ENCODE measurements at places on chromosomes 12 and 14.

DNA sequence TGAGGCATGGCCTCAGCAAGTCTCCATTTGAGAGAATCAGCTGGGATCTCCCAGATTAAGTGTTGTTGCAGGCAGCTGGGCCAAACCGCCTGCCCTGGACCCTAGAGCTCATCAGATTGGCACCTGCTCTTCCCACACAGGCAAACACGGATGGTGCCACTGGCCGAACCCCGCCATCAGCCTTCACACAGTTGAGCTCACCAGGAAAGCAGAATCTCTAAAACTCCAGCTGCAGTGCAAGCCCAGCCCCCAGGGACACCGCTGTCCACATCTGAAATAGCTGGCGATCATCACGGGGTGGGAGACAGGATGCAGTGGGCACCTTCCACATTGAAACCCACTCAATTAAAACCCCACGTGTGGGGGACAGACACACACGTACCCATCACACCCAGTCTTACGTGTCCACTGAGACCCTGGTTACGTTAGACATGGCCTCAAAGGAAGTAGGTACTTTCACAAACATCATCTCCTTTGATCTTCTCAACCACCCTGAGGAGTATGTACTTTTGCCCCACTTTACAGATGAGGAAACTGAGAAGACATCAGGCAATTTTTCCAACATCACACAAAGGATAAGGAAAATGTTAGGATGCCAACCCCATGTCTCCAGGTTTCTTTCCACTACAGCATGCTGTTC lies 88.8 kb downstream of the SINHCAF start:
- DNase-seq = no peak

DNA sequence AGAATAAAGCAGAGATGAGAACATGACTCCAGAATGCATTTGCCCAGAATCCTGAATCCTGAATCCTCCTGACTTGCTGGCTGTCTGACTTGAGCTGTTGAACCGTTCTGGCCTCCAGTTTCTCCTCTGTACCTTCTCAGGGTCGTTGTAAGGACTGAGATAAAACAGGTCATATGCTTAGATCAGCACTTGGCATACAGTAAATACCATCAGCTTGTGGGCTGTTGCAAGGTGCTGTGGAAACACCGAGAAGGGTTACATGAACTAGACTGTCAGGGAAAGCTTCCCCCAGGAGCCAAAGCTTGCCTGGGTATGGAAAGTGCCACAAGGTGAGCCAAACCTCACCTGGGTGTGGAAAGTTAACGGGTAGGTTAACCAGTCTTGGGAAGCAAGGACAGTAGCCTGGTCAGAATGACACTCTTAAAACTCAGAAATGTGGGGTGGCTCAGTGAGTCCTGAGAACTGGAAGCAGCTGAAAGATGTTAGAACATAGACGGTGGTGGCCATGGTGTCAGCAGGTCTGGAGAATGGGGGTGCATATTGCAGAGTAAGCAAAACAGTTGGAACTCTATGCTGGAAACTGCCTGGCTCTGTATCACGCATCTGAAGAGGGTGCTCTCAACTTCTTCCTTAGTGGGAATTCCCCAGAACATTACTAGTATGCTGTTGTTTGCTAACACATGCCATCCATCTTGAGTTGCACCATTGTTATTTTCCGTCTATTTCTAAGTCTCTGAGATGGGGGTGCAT lies 105.3 kb upstream of the DYRK2 start:
- DNase-seq = no peak

- DNase-seq = no peak
Observed at GRCh38 chr12:119068129-119068856, 87.0 kb downstream of the SRRM4 start.

GRCh38 chr14:56759633-56760032 lies 50.6 kb downstream of the OTX2 start:
- no peak for DNase-seq

- no peak for DNase-seq
Observed at GRCh38 chr14:62451221-62451620, 594.0 kb downstream of the KCNH5 start.

DNA sequence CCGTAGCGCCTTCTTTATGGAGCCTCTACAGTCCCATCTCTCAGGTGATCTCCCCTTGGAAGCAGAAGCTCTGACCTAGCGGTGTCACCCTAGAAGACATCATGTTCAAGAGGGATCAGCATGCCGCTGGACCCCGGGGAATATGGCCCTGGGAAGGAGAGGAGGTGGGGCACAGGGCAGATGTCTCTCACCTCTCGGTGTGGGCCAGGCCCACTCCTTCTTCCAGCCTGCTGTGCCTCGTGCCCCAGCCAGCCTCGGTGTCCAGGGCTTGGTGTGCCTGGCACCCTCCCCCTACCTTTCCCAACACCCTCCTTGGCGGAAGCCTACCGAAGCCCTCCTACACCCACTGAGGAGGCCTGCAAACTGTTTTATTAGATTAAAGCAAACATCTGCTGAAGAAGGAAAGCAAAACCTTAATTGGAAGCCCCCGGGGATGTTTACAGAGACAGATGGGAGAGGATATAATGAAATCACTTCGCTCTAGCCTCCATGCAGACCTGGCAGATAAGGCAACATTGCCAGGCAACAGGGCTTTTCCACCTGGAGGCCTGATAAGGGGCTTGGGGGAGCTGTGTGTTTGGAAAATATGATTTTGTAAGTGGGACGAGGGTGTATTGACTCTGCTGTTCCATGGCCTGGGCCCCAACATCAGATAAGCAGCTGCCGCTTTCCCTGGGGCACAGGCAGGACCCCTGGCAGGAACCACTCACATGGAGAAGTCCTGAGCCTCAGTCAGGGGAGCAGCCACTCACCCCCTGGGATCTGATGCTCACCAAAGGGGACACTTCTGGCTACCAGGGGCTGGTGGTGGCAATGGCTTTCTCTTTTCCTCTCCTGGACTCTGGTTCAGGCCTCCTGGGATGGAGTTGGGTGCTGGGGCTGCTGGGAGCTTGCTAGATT lies 5.7 kb upstream of the CHGA start:
- no peak for DNase-seq

DNA sequence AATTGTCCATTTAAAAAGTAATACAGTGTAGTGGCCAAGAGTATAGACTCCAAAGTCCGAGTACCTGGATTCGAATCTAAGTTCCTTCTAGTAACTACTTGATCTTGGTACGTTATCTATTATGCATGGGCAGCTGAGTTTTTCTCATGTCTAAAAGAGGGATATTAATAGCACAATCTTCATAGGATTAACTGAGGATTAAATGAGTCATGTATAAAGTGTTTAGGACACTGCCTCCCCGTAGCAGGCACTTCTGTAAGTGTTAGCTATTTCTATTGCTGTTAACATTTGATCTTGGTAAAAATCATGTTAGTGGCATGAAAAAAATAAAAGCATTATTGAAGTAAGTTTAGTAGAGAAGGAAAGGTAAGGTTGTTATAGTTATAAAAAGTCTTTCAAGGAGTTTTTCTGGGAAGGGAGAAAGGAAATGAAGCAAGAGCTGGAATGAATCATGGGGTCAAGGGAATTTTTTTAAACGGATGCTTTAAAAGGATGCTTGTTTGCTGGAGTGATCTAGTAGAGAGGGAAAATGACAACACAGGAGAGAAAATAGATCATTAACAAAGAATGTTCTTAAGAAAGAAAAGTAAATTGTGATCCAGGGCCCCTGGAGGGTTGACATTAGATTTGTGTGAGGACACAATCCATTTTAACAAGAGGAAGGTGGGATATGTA lies 502.2 kb upstream of the USP15 start:
- no peak for DNase-seq

- DNase-seq = no peak
Observed at GRCh38 chr12:13124656-13125505, 21.4 kb upstream of the GSG1 start.

DNA sequence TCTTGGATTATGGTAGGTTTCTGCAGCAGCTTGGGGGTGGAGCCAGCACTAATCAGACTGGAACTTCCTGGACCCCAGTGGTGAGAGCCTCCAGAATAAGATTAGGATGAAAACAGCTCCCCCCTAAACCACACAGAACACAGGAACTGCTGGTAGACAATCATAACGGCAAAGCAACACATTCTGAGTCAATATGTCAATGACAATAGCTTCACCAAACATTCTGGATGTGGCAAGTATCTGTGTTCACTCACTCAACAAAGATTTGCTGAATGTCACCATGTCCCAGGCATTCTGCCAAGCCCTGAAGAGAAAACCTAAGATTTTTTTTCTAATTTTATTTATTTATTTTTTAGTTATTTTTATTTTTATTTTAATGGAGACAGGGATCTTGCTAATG lies 65.2 kb downstream of the LRRC74A start:
- DNase-seq = no peak

DNA sequence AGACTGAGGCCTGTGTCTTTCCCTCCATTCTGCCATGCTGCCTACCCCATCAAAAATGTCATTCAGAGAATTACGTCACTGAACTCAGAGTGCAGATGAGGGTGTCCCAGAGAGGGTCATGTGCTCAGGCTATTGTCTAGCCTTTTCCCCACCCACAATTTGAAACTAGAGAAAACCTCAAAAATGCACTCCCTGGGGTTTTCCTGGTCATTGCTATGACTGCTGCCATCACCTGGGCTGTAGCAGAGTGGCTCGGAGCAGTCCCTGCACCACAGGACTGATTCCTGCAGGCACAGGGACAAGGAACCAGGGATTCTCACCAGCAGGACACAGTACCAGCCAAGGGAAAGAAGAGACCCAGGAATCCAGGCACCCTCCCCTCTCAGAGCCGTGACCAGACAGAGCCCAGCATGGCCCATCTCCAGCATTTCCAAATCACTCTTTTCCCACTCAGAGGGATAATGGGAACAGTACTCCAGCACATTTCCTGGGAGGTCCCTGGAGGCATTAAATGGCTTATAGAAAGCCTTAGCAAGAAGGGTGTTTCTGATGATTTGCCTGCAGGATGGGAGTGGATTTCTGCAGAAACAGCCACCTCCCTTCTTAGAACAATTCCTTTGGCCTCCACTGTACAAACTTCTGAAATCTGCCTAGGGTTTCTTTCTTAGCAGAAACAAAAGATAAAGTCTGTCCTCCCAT lies 45.9 kb downstream of the VWF start:
- DNase-seq = no peak

- no peak for DNase-seq
Observed at GRCh38 chr14:54577977-54578376, 11.0 kb downstream of the SAMD4A start.

DNA sequence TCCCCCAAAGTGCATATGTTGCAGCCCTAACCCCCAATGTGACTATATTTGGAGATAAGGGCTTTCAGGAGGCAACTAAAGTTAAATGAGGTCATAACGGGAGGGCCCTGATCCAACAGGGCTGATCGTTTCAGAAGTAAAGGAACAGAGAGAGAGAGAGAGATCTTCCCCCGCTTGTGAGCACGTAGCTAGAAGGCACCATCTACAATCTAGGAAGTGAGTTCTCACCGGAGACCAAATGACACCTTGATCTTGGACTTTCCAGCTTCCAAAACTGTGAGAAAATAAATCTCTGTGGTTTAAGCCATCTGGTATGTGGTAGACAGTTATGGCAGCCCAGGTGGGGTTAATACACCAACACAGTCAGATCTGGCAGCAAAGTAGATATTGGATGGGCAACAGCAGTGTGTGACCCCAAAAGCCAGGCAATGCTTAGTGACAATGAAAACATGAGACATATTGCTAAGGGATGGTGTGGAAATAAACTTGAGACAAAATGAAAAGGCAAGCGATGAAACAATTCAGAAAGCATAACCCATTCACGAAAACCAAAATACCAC lies 147.2 kb upstream of the GSC start:
- DNase-seq = no peak

- no peak for DNase-seq
Observed at GRCh38 chr12:26610774-26611173, 222.2 kb downstream of the ITPR2 start.

DNA sequence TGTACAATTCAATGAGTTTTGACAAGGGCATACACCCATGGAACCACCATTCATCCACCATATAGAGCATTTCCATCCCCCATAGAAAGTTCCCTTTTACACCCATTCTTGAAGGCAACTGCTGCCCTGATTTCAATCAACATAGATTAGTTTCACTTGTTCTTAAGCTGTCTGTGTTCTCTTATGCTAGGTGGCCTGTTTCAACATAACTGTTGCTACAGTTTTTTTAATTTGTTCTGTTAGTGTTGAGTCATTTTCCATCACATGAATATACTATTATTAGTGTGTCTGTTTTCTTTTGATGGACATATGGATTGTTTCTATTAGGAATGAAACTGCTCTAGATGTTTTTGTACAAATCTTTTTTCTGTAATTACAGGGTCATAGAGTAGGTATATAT lies 123.4 kb downstream of the PTPRQ start:
- no peak for DNase-seq

DNA sequence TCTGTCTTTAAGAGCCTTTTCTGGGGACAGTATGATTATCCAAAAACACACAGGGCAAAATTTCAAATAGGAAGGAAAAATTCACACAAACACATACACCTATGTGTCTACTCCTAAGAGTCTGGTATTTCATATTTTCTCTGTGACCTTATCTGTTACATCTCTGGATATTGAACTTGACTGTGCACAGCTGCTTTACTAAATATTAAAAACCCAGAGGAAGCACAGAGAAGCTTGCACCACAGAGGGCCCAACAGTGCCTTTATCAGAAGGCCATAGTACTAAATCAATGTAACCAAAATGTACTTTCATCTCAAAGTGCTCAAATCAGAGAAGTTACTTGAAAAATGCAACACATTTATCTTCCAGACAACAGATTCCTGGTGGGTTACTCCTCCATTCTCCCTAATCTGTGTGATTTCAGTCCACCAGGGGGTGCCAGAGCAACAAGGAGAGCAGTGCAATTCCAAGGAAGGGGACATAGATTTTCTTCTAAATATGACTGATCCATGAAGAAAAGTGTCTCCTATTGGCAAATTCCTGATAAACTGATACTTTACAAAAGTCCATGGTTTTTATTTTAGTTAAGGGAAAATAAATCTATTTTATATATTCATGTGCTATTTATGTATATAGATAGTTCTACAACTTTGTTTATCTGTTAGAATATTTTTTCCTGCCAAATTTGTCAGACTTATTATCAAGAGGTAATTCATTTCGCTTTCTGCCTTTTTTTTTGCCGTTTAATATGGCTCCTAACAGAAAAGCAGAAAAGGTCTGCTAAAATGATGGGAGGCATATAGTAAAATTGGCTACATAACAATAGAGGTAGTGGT lies 617.6 kb downstream of the LRFN5 start:
- peak; percentile 44 for DNase-seq

DNA sequence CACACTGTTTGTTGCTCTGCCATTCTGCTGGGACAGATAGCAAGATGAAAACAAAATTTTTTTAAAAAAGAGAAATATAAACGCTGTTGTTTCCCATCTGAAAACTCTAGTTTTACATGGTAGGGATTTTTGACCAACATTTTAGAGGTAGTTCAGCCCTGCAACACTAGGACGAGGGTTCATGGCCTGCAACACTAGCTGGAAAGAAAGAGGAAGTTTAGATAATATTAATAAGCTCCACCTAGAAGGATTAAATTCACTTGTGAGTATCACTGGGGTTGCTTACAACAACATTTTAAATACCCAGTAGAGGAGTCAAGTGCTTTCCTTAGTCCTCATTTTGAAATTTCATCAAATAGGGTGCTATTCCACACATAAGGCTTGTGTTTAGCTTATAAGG lies 68.2 kb downstream of the SRGAP1 start:
- peak; percentile 38 for DNase-seq

GRCh38 chr12:12392413-12392812 lies 35.5 kb downstream of the BORCS5 start:
- no peak for DNase-seq

GRCh38 chr12:26767116-26767515 lies 65.9 kb downstream of the ITPR2 start:
- no peak for DNase-seq

- no peak for DNase-seq
Observed at GRCh38 chr12:52070185-52070925, 577 bp downstream of the ATG101 start.

- DNase-seq = no peak
Observed at GRCh38 chr14:100045642-100046344, 19.4 kb upstream of the EVL start.

Data from NB4 (cell line).